Naive thymus-derived CD8-positive, alpha-beta T cell (primary cell): ENCODE measurements at places on chromosomes 5 and 9. TPM values are rescaled to one million over a fixed set of nuclear protein-coding genes. Genes with fewer than 3 reads are reported as not detected.

GRCh38 chr5:65809817-65810531, 88.0 kb downstream of the NLN start:
- no peak overlapping the region for H3K27ac ChIP-seq
- H3K27me3 ChIP-seq, result no peaks in the 10 kb centered on the region
- H3K4me1 ChIP-seq, result peaks cover 4% of the 10 kb centered on the region
- DNase-seq, result no peak
- no peak overlapping the region for H3K4me3 ChIP-seq

- DNase-seq, result no peak
- H3K4me3 ChIP-seq, result no peak overlapping the region
- no peak overlapping the region for H3K27ac ChIP-seq
- peaks cover 22% of the 10 kb centered on the region for H3K4me1 ChIP-seq
- no peaks in the 10 kb centered on the region for H3K27me3 ChIP-seq
Observed at GRCh38 chr9:120688758-120689157, 25.5 kb downstream of the MEGF9 start.

Gene SLC6A19
- total RNA-seq, result not detected

Gene PAPPA
- total RNA-seq, result not detected

DNA sequence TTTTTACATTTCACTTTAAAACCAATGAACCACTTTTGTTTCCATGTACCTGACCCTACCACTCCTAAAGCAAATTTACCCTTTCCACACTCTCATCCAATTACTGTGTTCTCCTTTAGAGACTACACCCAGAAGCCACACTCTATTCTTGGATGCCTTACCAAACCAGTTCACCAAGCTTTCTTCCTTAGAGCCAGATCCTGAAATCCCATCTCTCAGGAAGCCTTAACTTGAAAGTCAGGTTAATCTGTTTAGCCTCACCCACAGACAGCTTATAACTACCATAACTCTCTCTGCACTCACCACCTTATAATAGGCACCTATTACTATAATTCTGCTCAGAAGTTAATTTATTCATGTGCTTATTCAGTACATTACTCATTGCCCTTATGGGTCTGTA, 4.3 kb downstream of the CSNK1A1 start:
- H3K36me3 ChIP-seq, result peaks cover 66% of the 10 kb centered on the region
- peak overlapping the region; percentile 48 for H3K27ac ChIP-seq
- DNase-seq, result no peak
- no peaks in the 10 kb centered on the region for H3K27me3 ChIP-seq
- peak overlapping the region; percentile 66 for H3K4me3 ChIP-seq
- peaks cover 70% of the 10 kb centered on the region for H3K4me1 ChIP-seq

DNA sequence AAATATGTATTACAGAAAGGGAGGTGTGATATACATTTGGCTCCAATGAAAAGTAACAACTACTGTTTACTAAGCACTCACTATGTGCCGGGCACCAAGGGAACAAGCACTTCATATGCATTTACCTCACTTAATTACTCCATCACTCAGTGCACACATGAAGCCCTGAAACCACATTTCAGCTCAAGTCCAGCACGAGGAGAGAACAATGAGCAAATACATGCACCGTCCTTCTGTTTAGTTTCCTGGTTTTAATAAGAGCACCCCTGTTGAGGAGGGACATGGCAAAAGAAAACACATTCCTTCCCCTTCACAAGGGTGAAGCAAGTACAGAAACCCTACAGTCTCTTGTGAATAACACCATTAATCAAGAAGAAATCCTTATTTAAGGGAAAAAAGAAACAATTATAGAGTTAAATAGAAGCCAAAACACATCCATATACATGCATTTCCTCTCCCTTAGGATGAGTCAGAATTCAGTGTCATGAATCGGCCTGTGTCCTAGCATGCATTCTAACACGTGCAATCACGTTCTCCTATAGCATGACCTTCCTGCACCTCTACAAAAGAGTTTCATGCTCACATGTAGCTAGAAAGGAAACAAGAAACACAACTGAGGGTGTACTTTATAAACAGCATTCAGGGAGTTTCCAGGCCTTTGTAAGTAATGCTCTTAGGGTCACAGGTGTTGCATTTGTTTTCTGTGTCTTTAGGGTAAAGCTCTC, 411.6 kb downstream of the BNC2 start:
- H3K27ac ChIP-seq, result no peak overlapping the region
- H3K4me1 ChIP-seq, result no peaks in the 10 kb centered on the region
- no peak overlapping the region for H3K4me3 ChIP-seq
- no peaks in the 10 kb centered on the region for H3K36me3 ChIP-seq
- H3K27me3 ChIP-seq, result no peaks in the 10 kb centered on the region

GRCh38 chr5:106797996-106798395, 872.7 kb downstream of the EFNA5 start:
- H3K4me1 ChIP-seq, result no peaks in the 10 kb centered on the region
- H3K27me3 ChIP-seq, result no peaks in the 10 kb centered on the region
- no peaks in the 10 kb centered on the region for H3K36me3 ChIP-seq
- no peak for DNase-seq

DNA sequence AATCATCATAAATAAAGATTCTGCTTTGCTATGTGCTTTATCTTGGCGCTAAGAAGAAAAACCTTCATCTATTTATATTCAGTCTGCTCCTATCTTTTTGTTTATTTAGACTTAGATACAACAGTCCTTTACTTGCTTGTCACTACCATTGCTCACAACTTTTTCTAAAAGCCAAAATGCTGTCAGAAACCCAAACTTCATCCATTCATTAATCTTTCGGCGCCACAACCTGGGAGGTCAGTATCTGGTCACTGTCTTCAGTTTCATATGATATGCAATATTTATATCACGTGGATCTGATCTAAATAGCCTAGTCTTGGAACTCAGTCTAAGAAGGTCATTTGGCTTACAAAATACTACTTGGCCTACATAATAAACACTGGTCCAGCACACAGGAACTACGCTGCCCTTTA, 159.3 kb upstream of the TARS1 start:
- no peaks in the 10 kb centered on the region for H3K27me3 ChIP-seq
- H3K4me3 ChIP-seq, result no peak overlapping the region
- H3K36me3 ChIP-seq, result no peaks in the 10 kb centered on the region
- H3K4me1 ChIP-seq, result no peaks in the 10 kb centered on the region
- no peak for DNase-seq

DNA sequence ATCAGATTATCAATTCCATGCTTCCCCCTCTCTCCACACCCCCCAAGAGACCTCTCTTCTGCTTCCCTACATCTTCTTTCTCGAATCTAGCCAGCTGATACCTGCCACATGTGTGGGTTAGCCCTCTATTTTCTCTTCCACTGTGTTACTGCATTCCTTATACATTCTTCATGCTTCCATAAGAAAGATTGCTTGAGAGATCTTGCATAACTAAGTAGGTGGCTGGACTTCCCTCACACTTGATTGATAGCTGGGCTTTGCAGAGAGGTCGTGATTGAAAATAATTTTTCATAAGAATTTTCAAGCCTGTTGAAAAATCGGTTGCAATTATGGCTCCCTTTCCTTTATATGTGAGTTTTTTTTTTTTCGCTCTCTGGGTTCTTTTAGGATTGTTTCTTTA, 33.0 kb upstream of the PANK3 start:
- H3K27ac ChIP-seq, result peak overlapping the region; percentile 14
- DNase-seq, result no peak

- H3K36me3 ChIP-seq, result no peaks in the 10 kb centered on the region
- no peak overlapping the region for H3K4me3 ChIP-seq
- DNase-seq, result no peak
- H3K27me3 ChIP-seq, result no peaks in the 10 kb centered on the region
- no peak overlapping the region for H3K27ac ChIP-seq
Observed at GRCh38 chr5:125404056-125404455, 657.6 kb upstream of the ZNF608 start.

DNA sequence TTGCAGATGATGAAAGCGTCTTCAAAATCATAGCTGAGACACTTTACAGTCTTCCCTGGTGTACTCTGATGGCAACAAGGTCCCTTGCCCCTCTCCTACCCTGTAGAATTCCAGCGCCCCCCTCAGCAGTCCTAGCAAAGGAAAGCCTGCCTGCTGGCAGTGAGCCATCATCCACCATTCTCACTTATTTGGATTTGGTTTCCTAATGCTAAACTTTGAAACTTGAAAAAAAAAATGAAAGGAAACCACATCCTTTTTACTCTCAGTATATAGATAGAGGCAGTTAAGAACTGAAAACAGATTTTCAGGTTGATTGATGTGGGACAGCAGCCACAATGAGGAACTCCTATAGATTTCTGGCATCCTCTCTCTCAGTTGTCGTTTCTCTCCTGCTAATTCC, at the start of gene GZMA:
GZMA (plus strand) TSS at position 299 of the 400 bp plus-strand sequence; CDS start at position 336, 37 bp downstream.
- peak within 1 kb of the TSS; percentile 95 for H3K4me3 ChIP-seq
- peak; percentile 53 for DNase-seq
- peak within 1 kb of the TSS; percentile 91 for H3K27ac ChIP-seq
- peaks cover 23% of the 10 kb centered on the region for H3K36me3 ChIP-seq
- peaks cover 80% of the 10 kb centered on the region for H3K4me1 ChIP-seq

Gene ANGPTL2
- not detected for total RNA-seq

- H3K4me1 ChIP-seq, result no peaks in the 10 kb centered on the region
- no peaks in the 10 kb centered on the region for H3K27me3 ChIP-seq
- H3K27ac ChIP-seq, result no peak overlapping the region
Observed at GRCh38 chr9:108022246-108022935, 532.8 kb upstream of the KLF4 start.

GRCh38 chr5:96771395-96771794, 36.4 kb downstream of the ERAP1 start:
- no peaks in the 10 kb centered on the region for H3K27me3 ChIP-seq
- peaks cover 93% of the 10 kb centered on the region for H3K36me3 ChIP-seq
- peak overlapping the region; percentile 41 for H3K27ac ChIP-seq
- no peak overlapping the region for H3K4me3 ChIP-seq
- H3K4me1 ChIP-seq, result peaks cover 8% of the 10 kb centered on the region

DNA sequence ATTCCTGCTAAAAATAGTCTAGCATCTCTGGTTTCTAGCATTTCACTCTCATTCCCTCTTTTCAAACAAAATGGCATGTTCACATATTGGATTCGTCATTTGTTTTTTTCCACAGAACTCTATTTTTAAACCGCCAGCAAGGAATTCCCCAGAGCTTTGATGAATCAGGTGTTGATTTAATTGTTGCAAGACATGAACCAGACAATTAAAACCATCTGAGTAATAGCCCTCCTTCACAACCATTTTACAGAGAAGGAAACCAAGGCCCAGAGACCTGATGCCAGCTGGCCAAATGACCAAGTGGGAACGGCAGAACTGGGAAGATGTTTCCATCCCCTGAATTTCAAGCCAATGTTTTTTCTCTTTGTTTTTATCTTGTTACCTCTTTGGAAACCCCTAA, 167.0 kb downstream of the CAAP1 start:
- no peaks in the 10 kb centered on the region for H3K36me3 ChIP-seq
- H3K27ac ChIP-seq, result no peak overlapping the region
- no peak overlapping the region for H3K4me3 ChIP-seq
- no peak for DNase-seq
- H3K27me3 ChIP-seq, result peaks cover under 1% of the 10 kb centered on the region

- no peak overlapping the region for H3K27ac ChIP-seq
- no peaks in the 10 kb centered on the region for H3K36me3 ChIP-seq
- no peak overlapping the region for H3K4me3 ChIP-seq
- peaks cover 1% of the 10 kb centered on the region for H3K27me3 ChIP-seq
Observed at GRCh38 chr5:435961-436640, 6.9 kb upstream of the EXOC3 start.

DNA sequence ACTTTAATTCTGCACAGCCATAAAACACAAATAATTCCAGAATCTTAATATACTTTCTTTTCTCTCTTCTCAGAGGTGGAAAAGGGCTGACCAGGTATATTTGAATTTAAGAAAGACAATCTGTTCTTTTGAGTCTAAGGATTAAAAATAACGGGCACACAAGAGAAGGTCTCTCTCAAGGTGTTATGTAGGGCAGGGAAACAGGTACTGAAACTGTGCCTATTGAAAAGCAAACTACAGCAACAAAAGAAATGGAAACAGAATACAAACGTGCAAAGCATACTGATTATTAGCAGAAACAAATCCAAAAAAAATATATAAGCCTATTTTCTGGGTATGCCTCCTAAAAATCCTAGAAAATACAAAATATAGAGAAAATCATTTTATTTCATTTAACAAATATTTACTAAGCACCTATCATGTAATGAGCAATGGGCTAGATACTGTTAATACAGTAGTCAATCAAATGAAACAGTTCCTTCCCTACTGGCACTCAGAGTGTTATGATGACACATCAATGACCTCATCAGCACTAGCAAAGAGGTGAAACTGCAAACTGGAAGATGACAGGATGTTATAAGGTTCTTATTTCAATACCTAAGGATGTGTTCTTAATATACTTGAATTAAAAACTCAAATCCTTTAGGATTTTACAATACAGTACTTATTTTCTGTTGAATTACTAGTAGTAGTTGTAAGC, 87.7 kb downstream of the AUH start:
- H3K4me1 ChIP-seq, result no peaks in the 10 kb centered on the region
- no peak for DNase-seq
- H3K27me3 ChIP-seq, result no peaks in the 10 kb centered on the region
- peaks cover 13% of the 10 kb centered on the region for H3K36me3 ChIP-seq
- no peak overlapping the region for H3K4me3 ChIP-seq

GRCh38 chr5:105868038-105868780, 1802.5 kb downstream of the EFNA5 start:
- no peak overlapping the region for H3K4me3 ChIP-seq
- H3K4me1 ChIP-seq, result no peaks in the 10 kb centered on the region
- no peak overlapping the region for H3K27ac ChIP-seq
- no peaks in the 10 kb centered on the region for H3K36me3 ChIP-seq

DNA sequence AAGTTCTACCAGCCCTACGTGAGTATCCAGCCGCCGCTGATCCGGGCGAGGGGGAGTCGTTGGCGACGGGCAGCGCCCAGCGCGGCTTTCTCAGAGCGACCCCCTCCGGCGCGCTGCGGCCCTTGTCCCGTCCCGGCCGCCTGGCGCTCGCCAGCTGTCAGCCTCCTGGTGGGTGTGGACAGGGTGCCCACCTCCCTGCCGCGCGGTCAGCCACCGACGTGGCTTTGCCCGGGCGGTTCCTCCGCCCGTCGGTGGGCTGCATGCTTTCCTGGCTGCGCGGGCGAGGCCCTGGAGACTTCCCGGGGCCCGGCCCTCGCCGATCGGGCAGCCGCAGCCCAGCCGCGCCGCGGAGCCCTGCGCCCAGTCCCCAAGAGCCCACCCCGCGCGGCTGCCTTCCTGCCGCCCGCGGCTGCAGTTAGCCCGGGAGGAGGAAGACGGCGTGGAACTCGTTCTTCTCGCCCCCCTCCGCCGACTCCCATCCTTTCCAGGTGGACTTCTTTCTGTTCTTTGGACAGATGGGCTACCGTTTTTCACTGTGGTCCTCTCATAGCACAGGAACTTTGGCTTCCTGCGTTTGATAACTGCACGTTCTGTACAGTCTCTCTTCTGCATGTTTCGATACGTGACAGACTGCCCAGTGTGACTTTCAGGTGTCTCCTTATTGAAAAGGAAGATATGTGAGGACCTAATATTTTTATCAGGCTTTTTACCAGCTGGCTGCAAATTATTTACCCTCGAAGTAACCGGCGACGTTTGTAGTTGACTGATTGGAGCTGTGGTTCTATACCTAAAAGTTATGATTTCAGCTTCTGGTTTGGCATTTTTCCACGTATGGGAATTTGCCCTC, 577 bp downstream of the AP3S1 start:
- peaks cover 72% of the 10 kb centered on the region for H3K4me1 ChIP-seq
- H3K36me3 ChIP-seq, result peaks cover 4% of the 10 kb centered on the region
- H3K27ac ChIP-seq, result peak overlapping the region; percentile 98
- peak overlapping the region; percentile 99 for H3K4me3 ChIP-seq
- DNase-seq, result no peak

GRCh38 chr5:138911441-138911840, 36.3 kb upstream of the LRRTM2 start:
- no peaks in the 10 kb centered on the region for H3K36me3 ChIP-seq
- no peak for DNase-seq
- H3K4me3 ChIP-seq, result no peak overlapping the region
- H3K27ac ChIP-seq, result no peak overlapping the region
- H3K4me1 ChIP-seq, result no peaks in the 10 kb centered on the region
- H3K27me3 ChIP-seq, result peaks cover 3% of the 10 kb centered on the region
